ENCODE measurements at places on chromosomes 6 and 20. TPM values are rescaled to one million over a fixed set of nuclear protein-coding genes. Genes with fewer than 3 reads are reported as not detected.

The F13A1 gene
- total RNA-seq: 24.3 TPM

- no peak for DNase-seq
Measured at GRCh38 chr6:87244380-87244779, 78.0 kb upstream of the SMIM8 start.

DNA sequence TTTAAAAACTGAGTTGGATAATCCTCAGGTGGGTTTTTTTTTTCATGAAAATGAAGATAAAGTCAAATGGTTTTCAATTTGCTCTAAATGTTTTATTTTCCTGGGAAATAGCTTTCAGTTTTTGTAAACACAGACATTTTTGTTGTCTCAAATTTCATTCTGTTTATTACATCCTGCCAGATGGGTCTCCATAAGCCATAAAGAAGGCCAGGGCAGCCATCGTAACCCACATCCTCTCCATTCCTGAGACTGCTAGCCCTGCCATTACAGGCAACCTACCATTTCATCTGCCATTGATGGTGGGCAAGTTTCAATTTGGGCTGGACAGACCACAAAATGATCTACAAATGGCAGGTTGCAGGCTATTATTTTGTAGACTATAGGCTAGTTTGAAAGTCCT is 60.8 kb downstream of the BTBD3 start:
- DNase-seq: no peak

DNA sequence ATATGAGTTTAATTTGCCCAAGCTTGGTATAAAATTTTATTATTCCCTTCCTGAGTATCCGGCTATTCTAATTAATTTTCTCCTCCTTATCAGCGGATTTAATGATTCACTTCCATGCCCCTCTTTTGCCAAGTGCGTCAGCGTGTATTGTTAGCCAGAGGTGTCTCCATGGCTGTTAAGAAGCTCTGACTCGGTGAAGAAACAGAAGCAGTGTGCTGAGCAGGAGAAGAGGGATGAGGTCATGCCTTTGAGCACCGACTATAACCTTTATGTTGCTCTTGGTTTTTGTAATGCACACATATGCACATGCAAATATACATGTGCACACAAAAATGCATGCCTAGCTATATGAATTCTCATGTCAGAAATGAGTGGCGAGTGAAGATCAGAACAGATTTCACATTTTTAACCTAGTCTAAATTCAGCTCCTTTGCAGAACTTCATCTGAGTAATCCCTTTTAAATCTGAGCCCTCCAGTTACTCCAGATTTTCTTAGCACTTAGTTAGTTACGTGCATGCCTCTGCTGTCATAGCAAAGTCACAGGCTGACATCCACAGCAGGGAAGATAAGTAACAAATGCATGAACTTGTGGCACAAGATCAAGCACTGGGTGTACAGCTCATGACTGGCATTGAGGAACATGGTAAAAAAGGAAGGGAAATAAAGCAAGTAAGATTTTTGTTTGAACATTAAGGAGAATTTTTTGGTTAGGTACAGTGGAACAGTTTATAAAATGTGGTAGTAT is 24.3 kb downstream of the HTR1E start:
- no peak for DNase-seq

GRCh38 chr6:148183776-148184175 is 158.9 kb upstream of the SASH1 start:
- DNase-seq: no peak

The UFL1 gene
- total RNA-seq: 26.7 TPM

The MYLK2 gene
- total RNA-seq: 0.66 TPM

DNA sequence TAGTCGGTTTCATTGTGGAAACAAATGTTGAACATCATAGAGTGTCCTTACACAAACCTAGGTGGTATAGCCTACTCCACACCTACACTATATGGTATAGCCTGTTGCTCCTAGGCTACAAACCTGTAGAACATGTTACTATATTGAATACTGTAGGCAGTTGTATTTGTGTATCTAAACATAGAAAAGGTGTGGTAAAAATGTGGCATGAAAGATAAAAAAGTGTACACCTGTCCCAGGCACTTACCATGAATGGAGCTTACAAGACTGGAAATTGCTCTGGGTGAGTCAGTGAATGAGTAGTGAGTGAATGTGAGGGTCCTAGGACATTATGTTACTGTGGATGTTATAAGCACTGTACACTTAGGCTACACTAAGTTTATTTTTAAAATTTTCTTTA is 103.0 kb downstream of the ZFAND3 start:
- DNase-seq: no peak

DNA sequence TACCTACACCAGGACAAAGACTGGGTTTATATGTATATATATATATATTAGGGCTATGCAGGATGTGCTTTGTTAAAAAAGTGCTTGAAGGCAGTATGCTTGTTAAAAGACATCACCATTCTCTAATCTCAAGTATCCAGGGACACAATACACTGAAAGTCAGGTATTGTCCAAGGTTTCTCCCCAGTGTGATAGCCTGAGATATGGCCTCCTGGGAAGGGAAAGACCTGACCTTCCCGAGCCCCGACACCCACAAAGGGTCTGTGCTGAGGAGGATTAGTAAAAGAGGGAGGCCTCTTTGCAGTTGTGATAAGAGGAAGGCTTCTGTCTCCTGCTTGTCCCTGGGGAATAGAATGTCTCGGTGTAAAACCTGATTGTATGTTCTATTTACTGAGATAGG is 156.9 kb downstream of the GPX5 start:
- DNase-seq: no peak

- no peak for DNase-seq
Measured at GRCh38 chr20:6606651-6607050, 160.8 kb upstream of the BMP2 start.

The NKAPL gene
- 0.52 TPM for total RNA-seq

DNA sequence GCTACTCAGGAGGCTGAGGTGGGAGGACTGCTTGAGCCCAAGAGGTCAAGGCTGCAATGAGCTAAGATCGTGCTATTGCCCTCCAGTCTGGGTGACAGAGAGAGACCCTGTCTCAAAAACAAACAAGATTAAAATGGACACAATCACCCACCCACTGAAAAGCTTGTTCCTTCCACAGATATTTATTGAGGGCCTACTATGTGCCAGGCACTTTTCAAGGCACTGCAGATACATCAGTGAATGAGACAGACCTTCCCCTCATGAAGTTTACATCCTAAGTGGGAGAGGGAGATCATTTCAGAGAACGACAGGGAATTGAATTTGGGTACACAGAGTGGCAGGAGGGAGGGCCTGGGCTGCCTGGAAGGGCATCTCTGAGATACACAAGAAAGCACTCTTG is 14.4 kb downstream of the RSPO4 start:
- DNase-seq: no peak

- no peak for DNase-seq
Measured at GRCh38 chr6:160912411-160912810, 79.2 kb upstream of the MAP3K4 start.

GRCh38 chr6:106077170-106077569 is 9.0 kb upstream of the PRDM1 start:
- no peak for DNase-seq

GRCh38 chr6:137723273-137724017 is 143.6 kb upstream of the TNFAIP3 start:
- no peak for DNase-seq

- DNase-seq: no peak
Measured at GRCh38 chr20:37375227-37375626, 29.3 kb downstream of the SRC start.

DNA sequence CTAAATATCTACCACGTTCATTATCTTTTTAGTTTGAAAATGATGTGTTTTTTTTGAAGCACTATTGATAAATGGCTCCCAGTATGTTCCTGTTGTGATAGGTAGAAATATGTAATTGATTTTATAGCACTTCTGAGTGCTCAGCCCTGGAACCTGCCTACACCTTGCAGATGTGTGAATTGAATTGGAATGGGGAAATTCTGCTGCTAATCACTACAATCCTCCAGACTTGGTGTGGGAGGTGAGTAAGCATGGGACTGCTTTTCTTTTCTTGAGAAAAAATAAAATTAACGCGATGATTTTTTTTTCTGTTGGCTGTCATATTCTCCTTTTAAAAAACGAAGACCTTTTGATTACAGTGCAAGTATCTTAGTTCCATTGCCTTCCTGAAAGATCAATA is 37.1 kb upstream of the MLIP start:
- DNase-seq: no peak

DNA sequence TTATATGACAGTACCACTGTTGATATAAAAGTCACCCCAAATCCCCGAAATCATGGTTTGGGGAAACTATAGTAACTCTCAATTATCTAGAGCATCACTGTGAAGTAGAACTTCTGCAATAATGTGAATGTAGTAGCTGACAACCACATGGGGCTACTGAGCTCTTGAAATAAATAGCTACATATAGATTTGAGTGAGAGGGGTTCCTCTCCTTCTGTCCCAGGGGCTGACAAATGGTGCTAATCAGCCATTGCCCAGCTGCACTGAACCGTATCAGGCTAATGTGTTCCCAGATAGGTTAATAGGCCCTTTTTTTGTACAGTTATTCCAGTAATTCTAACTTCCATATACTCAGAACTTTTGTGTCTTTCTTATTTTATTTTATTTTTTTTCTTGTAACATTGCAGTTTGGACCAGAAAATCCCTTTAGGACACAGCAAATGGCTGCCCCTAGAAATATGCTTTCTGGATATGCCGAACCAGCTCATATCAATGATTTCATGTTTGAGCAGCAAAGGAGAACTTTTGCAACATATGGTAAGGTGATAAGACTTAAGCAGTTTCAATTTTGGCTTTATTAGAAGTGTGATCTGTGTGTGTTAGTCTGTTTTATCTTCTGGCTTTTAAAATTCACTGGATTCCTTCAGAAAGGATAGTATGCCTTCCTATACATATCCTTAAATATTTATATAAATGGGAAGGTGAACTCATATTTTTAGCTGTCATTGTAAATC is 21.1 kb downstream of the CDC40 start:
- no peak for DNase-seq

- no peak for DNase-seq
Measured at GRCh38 chr6:107670792-107671199, 153.3 kb downstream of the SCML4 start.

The TPMT gene
- total RNA-seq: 12.8 TPM

GRCh38 chr6:132088150-132088549 is 137.0 kb upstream of the CCN2 start:
- no peak for DNase-seq

The DYNLT2 gene
- total RNA-seq: 6.6 TPM

- no peak for DNase-seq
Measured at GRCh38 chr6:47254906-47255305, 54.8 kb downstream of the TNFRSF21 start.

GRCh38 chr6:16818992-16819626 is 57.8 kb upstream of the ATXN1 start:
- DNase-seq: no peak

DNA sequence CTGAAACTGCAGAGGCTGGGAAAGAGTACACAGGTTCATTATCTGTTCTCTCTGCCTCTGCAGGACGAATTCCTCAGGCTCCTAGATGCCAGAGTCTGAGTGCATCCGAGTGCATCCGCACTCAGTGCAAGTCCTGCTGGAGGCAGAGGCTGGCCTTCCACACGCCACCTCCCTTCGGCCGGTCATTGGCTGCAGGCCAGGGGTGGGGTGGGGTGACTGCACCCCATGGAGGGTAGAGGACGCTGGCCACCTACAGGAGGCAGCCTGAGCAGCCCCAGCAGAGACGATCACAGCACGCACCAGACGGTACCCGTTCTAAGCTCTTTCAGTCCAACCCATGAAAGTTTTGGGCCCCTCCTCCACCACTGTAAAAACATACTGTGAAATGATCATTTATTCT is 11.7 kb downstream of the SFT2D1 start:
- no peak for DNase-seq

Data from thymus (tissue), 14 donors.